B cell (primary cell): ENCODE measurements at places on chromosomes 5 and 9.

GRCh38 chr9:134360897-134361296 lies 34.6 kb downstream of the RXRA start:
- no peak for DNase-seq

- no peak for DNase-seq
Measured at GRCh38 chr5:88938488-88938887, 55.5 kb upstream of the MEF2C start.

- no peak for DNase-seq
Measured at GRCh38 chr5:79503794-79504495, 10.0 kb downstream of the HOMER1 start.

- DNase-seq, result no peak
Measured at GRCh38 chr9:130944510-130945058, 5.5 kb upstream of the FIBCD1 start.

- DNase-seq, result no peak
Measured at GRCh38 chr9:116626762-116627161, 60.3 kb upstream of the TRIM32 start.

- no peak for DNase-seq
Measured at GRCh38 chr5:65774346-65774745, 52.3 kb downstream of the NLN start.

DNA sequence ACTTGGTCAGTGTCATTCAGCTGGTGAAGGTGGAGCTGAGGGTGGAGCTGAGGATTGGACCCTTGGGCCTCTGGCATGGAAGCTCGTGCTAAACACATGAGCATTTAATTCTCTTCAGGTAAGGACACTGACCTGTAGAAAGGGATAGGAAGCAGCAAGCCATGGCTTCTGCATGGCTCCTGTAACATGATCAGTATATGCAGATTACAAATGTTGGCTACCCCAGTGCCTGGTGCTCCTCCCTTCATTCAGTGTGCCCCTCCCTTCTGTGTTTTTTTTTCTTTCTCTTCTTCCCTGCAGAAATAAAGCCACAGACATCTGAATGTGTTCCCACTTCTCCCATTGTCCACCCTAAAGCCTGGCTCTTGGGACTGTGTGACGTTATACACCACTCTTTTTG lies 52.9 kb downstream of the ARHGAP26 start:
- no peak for DNase-seq

DNA sequence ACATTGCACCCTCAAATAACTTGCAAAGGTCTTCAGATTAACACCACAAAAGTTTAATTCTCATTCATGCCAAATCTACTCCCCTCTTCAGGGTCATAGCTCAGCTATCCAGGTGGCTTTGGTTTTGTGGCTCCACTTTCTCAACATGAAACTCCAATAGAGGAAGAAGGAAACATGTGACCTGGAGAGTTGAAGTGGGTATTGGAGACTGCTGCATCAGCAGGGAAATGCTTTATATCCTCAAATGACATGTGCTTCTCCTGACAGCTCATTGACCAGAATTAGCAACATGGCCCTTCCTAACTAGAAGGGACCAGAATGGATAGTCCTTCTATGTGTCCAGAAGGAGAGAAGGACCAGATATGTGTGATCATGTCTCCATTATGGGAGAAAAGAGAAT lies 73.6 kb downstream of the TLR4 start:
- peak; percentile 23 for DNase-seq

DNA sequence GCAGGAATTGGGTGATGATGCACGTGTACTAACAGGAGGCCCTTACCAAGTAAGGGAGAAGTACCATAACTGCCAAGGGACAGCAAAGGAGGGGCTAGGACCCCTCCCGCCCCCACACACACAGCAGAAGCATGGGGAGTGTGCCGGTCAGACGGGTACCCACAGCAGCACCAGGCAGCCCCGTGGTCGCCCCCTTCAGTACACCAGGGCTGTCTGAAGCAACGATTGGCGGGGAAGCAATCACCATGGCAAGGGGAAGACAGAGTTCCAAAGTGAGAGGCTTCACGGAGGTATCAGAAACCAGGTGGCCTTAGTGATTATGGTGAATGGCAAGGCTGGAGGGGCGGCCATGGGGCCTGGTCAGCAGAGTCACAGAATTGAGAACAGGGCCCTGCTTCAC lies 72.2 kb downstream of the CAMSAP1 start:
- no peak for DNase-seq

DNA sequence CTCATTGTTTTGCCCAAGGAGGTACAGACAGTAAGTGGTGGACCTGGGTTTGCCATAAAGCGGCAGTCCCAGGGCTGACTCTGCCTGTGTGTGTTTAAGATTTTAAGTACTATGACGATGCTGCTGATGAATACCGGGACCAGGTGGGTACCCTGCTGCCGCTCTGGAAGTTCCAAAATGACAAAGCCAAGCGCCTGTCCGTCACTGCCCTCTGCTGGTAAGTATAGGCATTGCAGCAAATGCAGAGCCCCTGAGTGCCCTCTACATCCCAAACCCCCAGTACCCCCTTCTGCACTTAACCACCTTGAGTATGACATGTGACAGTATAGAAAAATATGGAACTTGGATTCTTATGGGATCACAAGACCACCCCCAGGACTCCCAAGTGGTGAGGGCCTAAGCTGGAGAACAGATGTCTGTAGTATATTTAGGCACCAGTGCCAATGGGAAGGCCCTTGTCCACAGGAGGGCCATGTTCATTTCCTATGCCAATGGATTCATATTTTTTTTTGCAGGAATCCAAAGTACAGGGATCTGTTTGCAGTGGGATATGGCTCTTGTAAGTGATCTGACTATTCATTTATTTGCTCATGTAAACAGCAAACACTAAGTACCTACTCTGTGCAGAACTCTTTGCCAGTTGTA lies 22.0 kb downstream of the ENHO start:
- peak; percentile 78 for DNase-seq

DNA sequence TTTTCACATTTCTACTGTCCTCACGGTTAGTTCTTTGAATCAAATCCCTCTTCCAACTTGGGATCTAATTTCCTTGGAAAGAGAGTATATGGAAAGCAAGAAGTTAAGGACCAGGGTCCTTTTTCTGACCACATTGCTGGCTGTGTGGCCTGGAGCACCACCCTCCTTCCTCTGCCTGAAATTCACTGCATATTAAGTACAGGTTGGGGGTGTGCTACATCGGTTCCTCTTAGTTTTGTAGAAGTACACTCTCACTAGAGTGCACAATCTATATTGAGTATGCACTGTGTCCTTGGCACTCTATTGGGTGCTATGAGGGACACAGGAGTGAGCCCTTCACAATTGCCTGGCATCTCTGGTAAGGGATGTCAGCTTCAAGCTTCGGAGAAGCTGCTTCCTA lies 53.8 kb upstream of the KLF9 start:
- DNase-seq, result no peak

DNA sequence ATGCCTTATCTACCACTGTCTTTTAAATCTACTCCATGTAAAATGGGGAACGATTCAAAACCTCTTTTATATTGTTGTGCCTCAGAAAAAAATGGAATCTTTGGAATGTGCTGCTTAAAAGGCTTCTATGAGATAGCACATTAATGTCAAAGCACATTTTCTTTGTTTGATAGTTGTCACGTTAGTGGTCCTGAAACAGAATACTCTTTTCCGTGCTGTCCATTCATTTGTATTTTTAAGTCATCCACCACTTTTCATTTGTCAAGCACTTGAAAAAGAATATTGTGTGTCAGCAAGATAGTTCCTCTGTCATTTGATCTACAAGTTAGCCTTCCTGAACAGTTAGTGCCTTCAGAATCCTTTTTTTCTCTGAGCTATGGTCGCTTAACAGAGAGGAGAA lies 246.9 kb downstream of the MAST4 start:
- DNase-seq, result no peak

DNA sequence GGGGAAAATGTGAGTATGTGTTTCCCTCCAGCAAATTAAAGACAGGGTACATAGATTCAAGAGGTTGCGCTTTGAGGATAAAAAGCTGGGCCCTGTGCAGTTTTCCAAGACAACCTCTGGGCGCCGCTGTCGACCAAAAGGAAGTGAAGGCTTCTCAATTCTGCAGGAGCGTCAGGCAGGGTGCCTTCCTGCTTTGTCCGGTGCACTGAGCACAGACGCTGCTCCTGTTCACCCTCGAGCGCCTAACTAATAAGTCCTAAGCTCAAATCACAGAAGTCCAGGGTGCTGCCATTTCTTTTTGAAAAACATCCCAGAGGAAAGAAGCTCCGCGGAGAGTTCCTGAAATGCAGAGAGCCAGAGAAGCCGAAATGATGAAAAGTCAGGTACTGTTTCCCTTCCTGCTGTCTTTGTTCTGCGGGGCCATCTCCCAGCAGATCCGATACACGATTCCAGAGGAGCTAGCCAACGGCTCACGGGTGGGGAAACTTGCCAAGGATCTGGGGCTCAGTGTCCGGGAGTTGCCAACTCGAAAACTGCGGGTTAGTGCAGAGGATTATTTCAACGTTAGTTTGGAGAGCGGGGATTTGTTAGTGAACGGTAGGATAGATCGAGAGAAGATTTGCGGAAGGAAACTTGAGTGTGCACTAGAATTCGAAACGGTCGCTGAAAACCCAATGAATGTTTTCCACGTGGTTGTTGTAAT lies at the start of gene PCDHGB1:
TSS of gene PCDHGB1 (plus strand) at position 183 of the 703 bp plus-strand sequence. CDS start at position 345, 162 bp downstream.
- peak; percentile 29 for DNase-seq

DNA sequence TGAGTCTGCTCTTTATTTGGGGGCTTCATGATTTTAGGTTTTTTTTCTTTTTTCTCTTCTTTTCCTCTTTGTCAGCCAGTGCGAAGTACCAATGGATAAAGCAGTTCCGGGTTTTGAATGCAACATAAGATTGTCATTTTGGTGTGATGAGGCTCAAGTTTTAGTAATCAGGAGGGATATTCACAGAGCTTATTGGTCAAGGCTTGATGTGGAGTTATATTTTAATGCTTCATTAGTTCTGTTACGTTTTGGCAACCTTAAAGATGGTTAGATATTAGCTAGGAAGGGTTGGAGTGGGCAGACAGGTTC lies 1.4 kb downstream of the PIK3R1 start:
- DNase-seq, result no peak

DNA sequence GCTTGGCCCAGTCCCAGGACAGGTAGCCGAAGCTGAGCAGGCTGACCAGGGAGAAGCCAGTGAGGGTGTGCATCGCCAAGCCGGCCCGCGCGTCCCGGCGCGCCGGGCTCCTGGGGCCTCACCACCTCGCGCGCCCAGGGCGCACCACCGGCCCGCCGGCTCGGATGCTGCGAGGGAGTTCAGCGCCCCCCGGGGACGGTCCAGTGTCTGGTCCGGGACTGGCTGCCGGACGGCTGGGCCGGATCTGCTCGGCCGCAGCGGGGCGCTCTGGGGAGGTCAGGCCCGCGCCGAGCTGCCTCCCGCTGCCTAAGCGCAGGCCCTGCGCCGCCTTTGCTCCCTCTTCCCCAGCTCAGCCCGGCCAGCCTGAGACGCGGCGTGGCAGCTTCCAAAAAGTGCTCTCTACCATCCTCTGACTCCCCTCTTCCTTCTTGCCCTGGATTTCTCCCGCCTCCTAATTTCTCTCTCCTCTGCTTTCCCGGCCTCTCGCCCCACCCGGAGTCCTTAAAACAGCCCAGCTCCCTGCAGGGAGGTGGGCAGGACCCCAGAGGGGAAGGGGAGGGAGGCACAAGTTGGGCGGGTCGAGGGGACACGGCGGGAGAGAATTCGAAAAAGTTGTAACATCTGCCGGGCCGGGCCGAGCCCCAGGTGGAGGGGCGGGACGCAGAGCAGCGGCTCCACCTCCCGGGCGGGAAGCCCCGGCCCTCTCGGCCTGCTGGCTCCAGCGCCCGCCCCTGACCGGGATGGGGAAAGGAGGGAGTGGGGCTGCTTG lies at the start of gene ARSI:
TSS of gene ARSI (minus strand) at position 605 of the 769 bp plus-strand sequence. CDS start at position 73, 532 bp downstream.
- DNase-seq, result no peak

DNA sequence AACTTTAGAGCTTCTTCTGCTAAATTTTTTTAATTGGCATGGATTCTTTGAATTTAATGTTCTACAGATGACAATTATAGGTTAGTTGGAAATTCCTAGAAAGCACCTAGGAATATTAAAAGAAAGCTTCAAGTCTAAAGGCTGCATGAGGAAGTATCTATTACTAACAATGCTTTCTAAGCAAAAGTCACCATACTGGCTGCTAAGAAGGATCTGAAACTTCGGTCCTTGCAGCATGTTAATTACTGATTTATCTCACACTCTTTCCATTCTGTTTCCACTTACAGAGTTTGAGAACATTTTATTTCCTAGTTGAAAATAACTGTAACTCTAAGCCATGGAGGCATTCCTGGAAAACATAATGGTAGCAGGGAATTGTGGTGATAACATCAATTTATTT lies 8.4 kb downstream of the SEMA6A start:
- no peak for DNase-seq

- DNase-seq, result no peak
Measured at GRCh38 chr9:126173929-126174328, 152.7 kb upstream of the MVB12B start.

GRCh38 chr5:60261732-60262131 lies 368.2 kb upstream of the PDE4D start:
- no peak for DNase-seq

GRCh38 chr5:157820593-157821252 lies 38.2 kb downstream of the CLINT1 start:
- peak; percentile 53 for DNase-seq

GRCh38 chr5:2754581-2755075 lies 3.2 kb upstream of the IRX2 start:
- DNase-seq, result no peak

- DNase-seq, result no peak
Measured at GRCh38 chr5:150534811-150535210, 26.9 kb downstream of the NDST1 start.

GRCh38 chr5:81435023-81435422 lies 41.1 kb upstream of the ACOT12 start:
- DNase-seq, result no peak

DNA sequence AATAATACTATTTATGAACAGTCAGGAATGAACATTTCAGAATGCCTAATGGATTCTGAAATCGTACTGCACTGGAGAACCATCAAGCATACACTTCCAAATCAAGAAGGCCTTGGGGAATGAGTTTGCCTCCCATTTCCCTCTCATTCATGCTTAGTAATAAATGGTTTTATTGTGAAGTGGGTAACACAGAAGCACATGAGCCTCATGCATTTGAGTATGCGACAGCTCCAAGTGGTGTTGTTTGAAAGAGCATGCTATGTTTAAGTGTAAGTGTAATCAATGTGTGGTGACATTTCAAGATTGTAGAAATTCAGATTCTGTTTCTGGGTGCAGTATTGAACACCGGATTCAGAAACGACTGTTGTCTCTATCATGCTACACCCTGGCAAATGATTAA lies 60.0 kb downstream of the SGCD start:
- no peak for DNase-seq

DNA sequence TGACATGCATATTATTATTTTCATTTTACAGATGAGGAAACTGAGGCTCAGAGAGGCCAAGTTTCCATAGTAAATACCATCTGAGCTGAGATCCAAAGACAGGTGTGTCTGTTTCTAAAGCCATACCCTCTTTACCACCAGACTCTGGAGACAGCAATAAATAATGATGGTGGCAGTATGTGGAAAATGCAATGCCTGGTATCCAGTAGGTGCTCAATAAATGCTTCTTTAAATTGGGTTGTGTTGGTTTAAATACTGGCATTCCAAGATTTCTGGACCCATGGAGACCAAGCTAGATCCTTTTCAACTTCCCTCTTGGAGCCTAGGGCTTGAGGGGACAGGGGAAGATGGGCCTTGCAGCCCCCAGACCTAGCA lies 221.3 kb upstream of the MSX2 start:
- DNase-seq, result no peak

GRCh38 chr5:99169309-99169708 lies 240.5 kb upstream of the CHD1 start:
- no peak for DNase-seq
